Cardiac ventricle fibroblast (primary cell): ENCODE measurements at places on chromosomes 7 and 10. TPM values are rescaled to one million over a fixed set of nuclear protein-coding genes. Genes with fewer than 3 reads are reported as not detected.

Gene SLC29A4
- 1.6 and 3.1 TPM in 2 replicates for total RNA-seq

Gene TMEM236
- total RNA-seq, result 0.06 and 0.15 TPM in 2 replicates

Gene GNG11
- 35.1 and 48.0 TPM in 2 replicates for total RNA-seq

Gene CCDC146
- total RNA-seq, result 1.1 and 2.2 TPM in 2 replicates
